HT-29 (cell line): ENCODE measurements at places on chromosomes 7 and 10. TPM values are rescaled to one million over a fixed set of nuclear protein-coding genes. Genes with fewer than 3 reads are reported as not detected.
A peak's percentile ranks its signal among the peaks of the same experiment; 100 is the strongest.

Gene TBX20
- not detected in 2 replicates for total RNA-seq

Gene PLPP4
- total RNA-seq, result not detected in 2 replicates

Gene NME8
- not detected in 2 replicates for total RNA-seq

Gene FAM131B
- total RNA-seq, result 13.2 and 17.6 TPM in 2 replicates

Gene ZPBP
- not detected in 2 replicates for total RNA-seq

Gene CCL24
- not detected in 2 replicates for total RNA-seq

Gene OR2A42
- not detected in 2 replicates for total RNA-seq

Gene ZNF425
- total RNA-seq, result 0.39 and 1.2 TPM in 2 replicates

Gene IFIT1
- total RNA-seq, result 5.3 and 8.3 TPM in 2 replicates

Gene WDR86
- total RNA-seq, result 1.8 and 2.0 TPM in 2 replicates

Gene ACHE
- 0.13 and 1.1 TPM in 2 replicates for total RNA-seq

Gene EPO
- total RNA-seq, result not detected in 2 replicates

Gene CYP2C9
- not detected in 2 replicates for total RNA-seq

Gene NYAP1
- total RNA-seq, result 0.03 and 0.21 TPM in 2 replicates

Gene HTR5A
- not detected in 2 replicates for total RNA-seq

Gene PLXNA4
- not detected in 2 replicates for total RNA-seq

Gene GIMAP5
- total RNA-seq, result not detected in 2 replicates

Gene GHRHR
- not detected in 2 replicates for total RNA-seq

Gene BTBD16
- total RNA-seq, result 4.0 and 4.7 TPM in 2 replicates

Gene SBDS
- total RNA-seq, result 58.4 and 63.7 TPM in 2 replicates

DNA sequence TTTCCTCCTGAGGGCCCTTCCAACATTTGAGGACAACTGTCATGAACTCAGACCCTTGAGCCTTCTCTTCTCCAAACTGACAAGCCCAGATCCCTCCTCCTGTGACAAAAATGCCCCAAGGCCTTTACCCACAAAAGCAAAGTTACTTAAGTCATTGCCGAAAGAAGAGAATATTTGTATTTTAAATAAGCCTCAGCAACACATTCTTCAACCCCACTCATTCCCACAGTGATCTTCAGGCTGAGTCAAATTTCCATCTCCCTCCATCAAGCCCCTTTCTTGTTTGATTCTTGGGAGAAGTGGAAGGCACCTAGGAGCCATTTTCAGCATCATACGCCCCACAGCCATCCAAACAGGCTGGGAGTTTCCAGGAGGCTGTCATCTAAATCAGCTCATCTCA is 150.8 kb upstream of the PDE1C start:
- DNase-seq, result no peak

- DNase-seq, result no peak
These were observed 289.3 kb downstream of the CELF2 start for GRCh38 chr10:11307004-11307403.

- no peak for DNase-seq
These were observed 18.6 kb downstream of the BLNK start for GRCh38 chr10:96252730-96253129.

DNA sequence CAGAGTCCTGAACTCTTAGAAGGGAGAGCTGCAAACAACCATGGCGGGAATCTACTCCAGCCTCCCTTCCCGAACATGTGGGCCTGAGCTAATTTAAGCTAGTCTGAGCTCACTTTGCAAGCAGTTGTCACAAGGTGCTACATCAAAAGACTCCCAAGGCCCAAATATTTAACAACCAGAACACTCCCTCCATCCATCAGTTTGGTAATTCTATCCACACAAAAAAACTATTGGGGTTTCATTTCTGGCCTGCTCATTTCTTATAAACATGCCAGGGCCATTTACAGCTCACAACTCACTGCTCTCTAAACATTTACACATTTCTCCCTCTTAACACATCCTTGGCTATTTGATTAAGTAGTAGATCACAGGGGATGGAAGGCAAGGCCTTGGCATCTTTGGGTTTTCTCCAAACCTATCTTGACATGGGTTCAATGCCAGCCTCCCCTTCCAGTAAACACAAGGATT is 263.4 kb downstream of the KCNMA1 start:
- DNase-seq, result no peak

DNA sequence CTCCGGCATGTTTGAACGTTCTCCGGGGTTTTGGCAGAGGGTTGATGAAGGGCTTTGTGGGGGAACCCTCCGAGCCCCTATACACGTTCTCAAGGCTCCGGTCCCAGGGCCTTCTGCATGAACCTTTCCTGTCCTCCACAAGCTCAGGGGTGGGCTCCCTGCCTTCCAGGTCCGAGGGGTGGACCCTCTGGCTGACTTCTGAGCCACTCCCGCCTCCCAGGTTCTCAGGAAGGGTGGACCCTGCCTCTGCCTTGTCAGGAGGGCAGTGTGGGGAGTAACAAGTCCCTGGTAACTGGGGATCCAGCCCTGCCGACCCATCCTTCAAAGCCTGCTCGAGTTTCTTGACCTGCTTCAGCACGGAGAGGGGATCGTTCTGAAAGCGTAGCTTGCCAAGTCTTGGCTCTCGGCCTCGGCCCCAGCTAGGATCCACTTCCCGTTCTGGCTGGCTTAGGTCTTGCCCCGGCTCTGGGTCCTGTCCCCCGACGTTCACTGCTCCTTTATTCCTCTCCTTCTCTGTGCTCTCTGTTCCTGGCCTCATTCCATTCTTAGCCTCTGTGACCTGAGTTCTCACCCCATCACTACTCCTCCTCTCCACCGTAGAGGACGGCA is 38.9 kb downstream of the DENND2A start:
- no peak for DNase-seq

GRCh38 chr10:61774031-61774430 is 111.3 kb downstream of the CABCOCO1 start:
- DNase-seq, result no peak

DNA sequence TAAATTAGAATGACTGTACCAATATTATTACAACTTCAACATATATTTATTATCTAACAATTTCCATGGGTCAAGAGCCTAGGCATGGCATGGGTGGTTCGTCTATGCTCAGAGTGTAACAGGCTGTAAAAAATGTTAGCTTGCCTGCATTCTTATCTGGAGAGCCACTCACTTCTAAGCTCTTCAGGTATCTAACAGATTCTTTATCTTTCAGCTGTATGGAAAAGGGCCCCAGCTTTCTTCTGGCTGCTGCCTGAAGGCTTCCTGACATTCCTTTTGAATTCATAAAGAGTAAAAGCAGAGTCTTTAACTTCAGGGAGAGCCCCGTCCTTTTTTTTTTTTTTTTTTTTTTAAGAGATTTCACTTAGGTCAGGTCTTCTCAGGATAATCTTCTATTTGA is 648.8 kb downstream of the NXPH1 start:
- no peak for DNase-seq

- no peak for DNase-seq
These were observed 120.1 kb upstream of the AOAH start for GRCh38 chr7:36844374-36844773.

GRCh38 chr10:104349623-104350126 is 4.0 kb upstream of the CFAP58 start:
- peak; percentile 30 for DNase-seq

GRCh38 chr7:13908667-13909397 is 80.6 kb downstream of the ETV1 start:
- DNase-seq, result no peak

GRCh38 chr7:132221356-132221755 is 354.9 kb downstream of the PLXNA4 start:
- no peak for DNase-seq

GRCh38 chr10:96118604-96119450 is 11.3 kb upstream of the ZNF518A start:
- DNase-seq, result peak; percentile 94

DNA sequence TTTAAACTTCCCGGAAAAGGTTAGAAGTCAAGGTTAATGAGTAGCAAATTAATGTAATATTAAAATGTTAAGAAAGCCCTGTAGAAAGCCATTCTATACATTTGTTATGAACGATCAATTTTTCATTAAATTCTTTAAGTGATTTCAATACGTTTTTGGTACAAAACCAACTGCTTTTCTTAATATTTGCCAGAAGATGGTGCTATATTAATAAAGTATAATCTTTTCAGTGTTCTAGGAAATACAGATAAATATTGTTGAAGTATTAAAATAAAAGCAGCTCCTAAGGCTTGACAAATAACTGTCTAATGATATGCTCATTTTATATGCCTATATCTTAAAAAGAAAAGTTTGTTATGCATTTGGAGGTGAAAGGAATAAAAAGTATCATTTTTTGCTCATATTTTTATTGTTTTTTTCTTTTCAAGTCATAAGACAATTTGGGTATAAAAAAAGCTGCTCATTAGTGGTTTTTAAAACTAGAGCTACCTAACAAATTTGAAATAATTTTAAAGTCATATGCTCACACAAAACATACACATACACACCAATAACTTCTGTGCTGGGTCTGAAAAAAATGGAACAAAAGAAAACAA is 130.3 kb upstream of the POT1 start:
- peak; percentile 16 for DNase-seq

- no peak for DNase-seq
These were observed 22.7 kb upstream of the ZCCHC24 start for GRCh38 chr10:79468015-79468560.

GRCh38 chr7:7569081-7569527 is 2.4 kb downstream of the MIOS start:
- no peak for DNase-seq

DNA sequence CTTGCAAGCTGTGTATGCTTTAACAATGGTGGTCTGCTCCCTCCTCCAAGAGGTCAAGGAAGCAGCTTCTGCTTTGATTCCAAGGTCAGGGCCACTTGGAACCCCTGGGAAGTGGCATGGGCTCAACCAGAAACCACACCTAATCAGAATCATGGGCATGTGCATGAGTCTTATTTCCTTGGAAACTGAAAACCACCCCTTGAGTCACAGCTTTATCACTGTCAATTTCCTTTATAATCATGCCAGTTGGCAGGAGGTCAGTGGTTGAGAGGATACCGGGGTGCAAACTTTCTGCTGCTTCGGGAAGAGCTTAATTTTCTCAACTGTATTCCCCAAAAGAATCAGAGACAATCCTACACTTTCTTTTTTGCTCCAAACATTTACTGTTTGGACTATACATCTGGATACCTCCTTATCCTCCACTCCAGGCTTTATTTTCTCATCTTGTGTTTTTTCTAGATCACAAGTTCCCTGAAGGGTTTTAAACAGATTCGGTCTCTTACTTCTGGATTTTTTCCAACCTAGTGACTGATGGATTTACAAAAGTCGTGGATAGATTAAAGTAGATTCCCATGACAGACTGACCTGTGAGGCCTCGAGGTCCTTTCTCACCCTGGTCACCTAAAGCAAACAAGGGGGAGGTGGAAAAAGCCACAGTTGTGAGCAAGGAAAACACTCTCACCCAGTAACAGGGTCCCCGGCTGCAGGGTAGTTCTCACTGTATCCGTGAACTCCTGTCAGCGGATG is 36.0 kb downstream of the COL17A1 start:
- peak; percentile 71 for DNase-seq

DNA sequence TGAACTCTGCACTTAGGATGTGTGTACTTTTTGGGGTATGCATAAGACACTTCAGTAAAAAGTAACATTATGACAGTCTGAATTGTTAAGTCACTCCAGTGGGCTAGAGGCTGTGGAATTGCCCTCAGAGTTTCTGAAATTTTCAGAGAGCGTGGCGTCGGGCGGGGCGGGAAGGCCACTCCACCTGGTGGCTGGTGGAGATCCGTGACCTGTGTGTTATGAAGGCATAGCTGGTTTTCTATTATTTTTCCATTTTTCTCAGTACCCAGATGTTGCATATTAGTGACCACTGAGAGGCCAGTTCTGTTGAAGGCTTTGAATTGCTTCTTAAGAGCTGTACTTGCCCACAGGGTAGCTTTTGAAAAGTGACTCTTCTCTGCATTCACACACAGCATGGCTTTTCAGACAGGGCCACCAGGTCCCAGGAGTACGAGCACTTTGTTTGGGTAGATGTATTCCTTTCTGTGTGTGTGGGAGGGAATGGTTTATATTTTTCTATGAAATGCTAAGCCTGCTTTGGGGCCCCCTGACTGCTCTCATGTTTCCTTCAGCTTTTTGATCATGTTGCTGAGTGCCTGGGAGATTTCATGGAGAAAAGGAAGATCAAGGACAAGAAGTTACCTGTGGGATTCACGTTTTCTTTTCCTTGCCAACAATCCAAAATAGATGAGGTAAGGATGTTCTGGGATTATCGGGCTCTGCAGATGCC is 52.3 kb downstream of the TACR2 start:
- DNase-seq, result no peak

GRCh38 chr7:36473454-36474282 is 84.0 kb downstream of the ANLN start:
- DNase-seq, result peak; percentile 66

GRCh38 chr7:93165447-93165846 is 17.3 kb upstream of the SAMD9L start:
- no peak for DNase-seq

DNA sequence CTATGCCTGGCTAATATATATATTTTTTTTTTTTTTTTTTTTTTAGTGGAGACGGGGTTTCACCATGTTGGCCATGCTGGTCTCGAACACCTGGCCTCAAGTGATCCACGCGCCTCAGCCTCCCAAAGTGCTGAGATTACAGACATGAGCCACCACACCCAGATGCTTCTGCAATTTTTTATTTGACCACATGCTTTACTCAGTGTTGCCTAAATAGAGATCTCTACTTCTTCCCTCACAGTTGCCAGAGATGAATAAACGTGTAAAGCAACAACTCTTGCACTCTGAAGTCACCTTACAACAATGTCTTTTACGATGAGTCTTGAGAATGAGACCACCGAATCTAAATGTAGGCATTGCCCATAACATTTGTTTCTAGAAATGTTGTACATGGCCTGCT is 107.9 kb upstream of the FRMD4A start:
- DNase-seq, result no peak

- DNase-seq, result peak; percentile 41
These were observed 107.4 kb upstream of the GLCCI1 start for GRCh38 chr7:7861211-7861633.

GRCh38 chr10:79457256-79457785 is 11.9 kb upstream of the ZCCHC24 start:
- no peak for DNase-seq

- no peak for DNase-seq
These were observed 1165.7 kb upstream of the AUTS2 start for GRCh38 chr7:68432585-68432984.

DNA sequence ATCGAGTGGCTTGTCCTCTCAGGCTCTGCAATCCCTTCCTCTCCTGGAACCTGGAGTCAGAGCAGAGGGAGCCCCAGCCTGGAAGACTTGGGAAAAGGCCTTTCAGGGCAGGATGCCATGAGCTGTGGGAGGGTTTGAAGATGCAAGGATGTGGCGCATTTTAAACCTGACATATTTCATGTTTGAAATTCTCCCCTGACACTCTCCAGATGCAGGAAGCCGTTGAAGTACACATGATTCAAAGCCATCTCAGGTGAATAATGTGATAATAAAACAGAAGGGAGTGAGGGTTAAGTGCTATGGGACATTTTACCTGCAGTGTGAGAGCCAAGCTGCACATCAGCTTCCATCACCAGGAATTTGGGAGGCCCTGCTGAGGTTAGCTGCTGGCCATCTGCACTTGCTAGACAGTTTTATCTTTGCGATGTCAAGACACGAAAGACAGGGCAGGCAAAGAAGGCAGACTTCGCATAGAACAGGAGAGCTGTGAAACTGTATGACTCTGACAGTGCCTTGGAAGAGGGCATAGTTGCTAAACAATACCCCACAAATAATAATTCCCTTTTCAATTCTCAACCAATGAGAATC is 159.1 kb upstream of the GDF10 start:
- no peak for DNase-seq

GRCh38 chr10:74502963-74503608 is 323.3 kb upstream of the KAT6B start:
- DNase-seq, result peak; percentile 21
